Pancreas (tissue), 10 donors: ENCODE measurements at places on chromosomes 5 and 9.

GRCh38 chr5:113190347-113190746 lies 213.7 kb downstream of the DCP2 start:
- DNase-seq, result no peak

DNA sequence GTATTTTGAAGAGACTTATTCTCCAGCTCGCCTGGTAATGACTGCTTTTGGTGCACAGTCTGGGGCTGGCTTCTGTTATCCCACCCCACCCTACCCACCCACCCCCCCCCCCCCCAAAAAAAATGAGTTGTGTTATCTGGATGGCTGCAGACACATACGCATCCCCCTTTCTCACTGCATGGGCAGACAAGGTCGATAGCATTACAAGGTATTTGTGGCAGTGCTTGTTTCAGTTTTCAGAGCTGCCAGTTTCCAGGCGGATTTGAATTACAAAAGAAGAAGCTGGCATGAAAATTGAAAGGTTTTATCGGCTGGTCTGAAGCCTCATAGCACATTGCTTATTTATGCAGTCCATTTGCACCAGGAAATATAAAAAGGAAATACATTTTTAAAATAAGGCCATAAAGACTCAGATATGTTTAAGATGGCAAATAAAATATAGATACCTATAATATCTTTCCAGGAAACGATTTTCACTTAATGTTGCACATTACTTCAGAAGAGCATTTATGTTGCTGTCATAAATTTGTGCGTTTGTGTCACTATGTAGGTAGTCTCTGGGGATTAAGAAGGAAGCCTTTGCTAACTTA lies 85.1 kb upstream of the GRHPR start:
- no peak for DNase-seq

GRCh38 chr5:2375757-2376250 lies 375.7 kb downstream of the IRX2 start:
- no peak for DNase-seq

- DNase-seq, result no peak
These were observed 5.3 kb downstream of the SLC34A1 start for GRCh38 chr5:177389241-177390169.

DNA sequence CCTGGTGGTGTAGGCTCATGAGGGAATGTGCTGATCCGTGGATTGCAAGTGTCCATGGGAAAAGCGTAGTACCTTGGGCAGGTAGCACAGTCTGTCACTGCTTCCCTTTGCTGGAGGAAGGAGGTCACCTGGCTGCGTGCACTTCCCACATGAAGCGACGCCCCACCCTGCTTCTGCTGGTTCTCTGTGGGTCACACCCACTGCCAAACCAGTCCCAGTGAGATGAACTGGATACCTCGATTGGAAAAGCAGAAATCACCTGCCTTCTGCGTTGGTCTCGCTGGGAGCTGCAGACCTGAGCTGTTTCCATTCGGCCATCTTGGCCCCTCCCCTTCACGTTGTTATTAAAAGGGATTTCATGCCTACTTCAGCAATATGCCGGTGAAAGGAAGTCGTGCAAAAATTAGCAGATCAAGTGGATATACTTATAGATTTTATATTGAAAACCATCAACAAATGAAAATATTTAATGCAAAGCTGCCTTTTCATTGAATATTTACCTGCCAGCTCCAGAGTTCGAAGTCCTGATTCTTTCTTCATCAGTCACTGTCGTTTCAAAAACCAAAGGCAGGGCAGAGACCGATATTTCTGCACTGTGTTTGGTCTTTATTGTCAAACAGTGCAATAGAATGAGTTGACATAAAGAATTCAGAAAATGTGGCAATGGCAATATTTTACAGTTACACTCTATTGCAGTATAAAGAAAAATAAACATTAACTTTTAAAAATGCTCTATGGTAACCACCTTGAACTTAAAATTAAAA lies 123.2 kb downstream of the JAKMIP2 start:
- no peak for DNase-seq

DNA sequence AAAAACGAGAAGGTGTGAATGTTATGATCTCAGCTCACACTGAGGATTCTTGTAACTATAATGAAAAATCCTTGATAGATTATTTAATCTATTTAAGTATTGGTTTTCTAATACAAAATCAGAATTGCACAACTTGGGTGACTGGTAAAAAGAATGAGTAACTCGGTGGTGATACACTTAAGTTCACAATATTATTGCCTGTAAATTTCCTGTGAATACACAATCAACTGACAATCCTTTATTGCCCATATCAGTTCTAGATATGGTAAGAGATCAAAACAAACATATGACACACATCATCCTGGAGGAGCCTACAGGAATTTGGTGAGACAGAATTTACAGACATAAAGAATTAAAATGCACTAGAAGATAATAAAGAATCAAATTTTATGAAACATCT lies 14.1 kb upstream of the LURAP1L start:
- no peak for DNase-seq

GRCh38 chr9:79623799-79624721 lies 52.3 kb downstream of the TLE4 start:
- no peak for DNase-seq

- DNase-seq, result no peak
These were observed 45.7 kb downstream of the PRRC1 start for GRCh38 chr5:127563136-127563535.

- no peak for DNase-seq
These were observed 13.0 kb upstream of the RASGEF1C start for GRCh38 chr5:180222056-180222455.
